Inflammatory macrophage treated with lipopolysaccharide for 4 hours (primary cell): ENCODE measurements at places on chromosomes 12 and 14.

- DNase-seq = peak; percentile 80
Observed at GRCh38 chr14:20493634-20494033, 11.7 kb upstream of the RNASE10 start.

DNA sequence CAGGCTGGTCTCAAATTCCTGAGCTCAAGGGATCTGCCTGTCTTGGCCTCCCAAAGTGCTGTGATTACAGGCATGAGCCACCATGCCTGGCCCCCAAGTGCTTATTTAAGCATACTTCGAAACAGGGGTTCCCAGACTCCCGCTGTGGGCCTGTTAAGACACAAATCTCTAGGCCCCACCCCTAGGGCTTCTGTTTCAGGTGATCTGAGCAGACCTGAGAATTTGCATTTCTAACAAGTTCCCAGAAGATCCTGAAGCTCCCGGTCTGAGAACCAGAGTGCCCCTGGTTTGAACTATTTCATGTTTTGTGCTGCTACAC, 25.0 kb downstream of the GCH1 start:
- no peak for DNase-seq

GRCh38 chr12:95358111-95359083, 115.6 kb upstream of the METAP2 start:
- no peak for DNase-seq

- DNase-seq = no peak
Observed at GRCh38 chr14:76995279-76996035, 33.1 kb downstream of the IRF2BPL start.

GRCh38 chr14:104865081-104865630, at the start of gene CEP170B:
TSS of gene CEP170B (plus strand) at chr14:104865268. CDS start at chr14:104868451, 3,183 bp downstream.
- peak; percentile 27 for DNase-seq

DNA sequence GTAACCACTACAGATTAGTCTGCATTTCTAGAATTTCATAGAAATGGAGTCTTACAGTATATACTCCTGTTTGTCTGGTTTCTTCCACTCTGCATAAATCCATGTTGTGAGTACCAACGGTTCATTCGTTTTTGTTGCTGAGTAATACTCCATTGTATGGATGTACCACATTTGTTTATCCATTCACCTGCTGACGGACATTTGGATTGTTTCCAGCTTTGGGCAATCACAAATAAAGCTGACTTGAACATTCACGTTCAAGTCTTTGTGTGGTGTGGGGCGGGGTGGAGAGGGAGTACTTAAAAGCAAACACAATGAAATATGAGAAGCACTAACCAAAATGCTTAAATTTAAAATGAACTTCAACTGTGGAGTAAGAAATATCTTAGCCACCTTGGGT, 7.1 kb downstream of the HECTD4 start:
- DNase-seq = no peak

DNA sequence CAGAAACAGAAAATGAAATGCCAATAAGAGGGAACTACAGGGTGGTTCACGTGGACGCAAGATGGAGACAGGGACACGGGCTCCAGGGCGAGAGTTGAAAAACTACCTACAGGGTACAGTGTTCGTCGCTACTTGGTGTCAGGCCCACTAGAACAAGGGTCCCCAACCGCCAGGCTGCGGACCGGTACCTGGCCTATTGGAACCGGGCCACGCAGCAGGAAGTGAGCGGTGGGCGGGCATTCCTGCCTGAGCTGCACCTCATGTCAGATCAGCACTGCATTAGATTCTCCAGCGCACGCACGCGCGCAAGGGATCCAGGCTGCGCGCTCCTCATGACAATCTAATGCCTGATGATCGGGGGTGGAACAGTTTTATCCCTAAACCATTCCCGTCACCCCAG, 14.8 kb downstream of the INF2 start:
- DNase-seq = no peak
